Stimulated activated CD8-positive, alpha-beta memory T cell treated with anti-CD3 and anti-CD28 coated beads, Interleukin-4, amount 100 ng/mL, for 1 hour (primary cell): ENCODE measurements at places on chromosomes 2 and 18.
A peak's percentile ranks its signal among the peaks of the same experiment; 100 is the strongest.

- no peak for DNase-seq
Observed at GRCh38 chr2:214264171-214264570, 146.7 kb upstream of the VWC2L start.

- DNase-seq, result no peak
Observed at GRCh38 chr2:61328707-61329251, 142.1 kb downstream of the USP34 start.

DNA sequence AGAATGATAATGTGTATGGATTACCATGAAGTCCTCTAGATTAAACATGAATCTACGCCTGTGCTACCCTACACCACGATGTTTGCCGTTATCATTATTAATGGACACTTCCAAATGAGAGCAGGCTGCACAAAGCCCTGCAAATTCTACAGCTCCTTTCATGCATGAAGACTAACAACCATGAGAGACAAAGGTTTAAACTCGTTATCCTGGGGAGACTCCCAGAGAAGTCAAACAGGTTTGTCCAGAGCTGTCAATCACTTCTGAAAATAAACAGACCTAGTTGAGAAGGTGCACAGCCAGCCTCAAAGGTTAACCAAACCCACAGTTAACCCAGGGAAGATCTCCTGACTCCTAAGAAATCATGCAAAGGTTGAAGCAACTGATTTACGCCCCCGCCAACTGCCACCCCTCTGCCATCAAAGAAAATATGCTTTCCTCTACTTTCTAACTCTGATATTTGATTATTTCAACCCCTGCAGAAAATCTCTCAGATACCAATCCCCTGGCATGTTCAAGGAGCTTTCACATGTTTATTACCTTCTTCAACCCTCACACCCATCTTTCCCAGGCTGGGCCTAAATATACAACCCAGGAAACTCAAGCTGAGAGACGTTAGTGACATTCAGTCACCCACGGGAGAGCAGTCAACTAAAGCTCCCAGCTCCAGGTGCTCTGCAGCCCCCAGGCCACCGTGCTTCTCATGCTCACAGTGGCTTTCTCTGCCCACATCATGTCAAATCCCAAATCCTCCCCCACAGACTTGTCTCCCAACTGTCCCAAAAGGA lies 35.9 kb downstream of the MYO5B start:
- DNase-seq, result no peak

- peak; percentile 62 for DNase-seq
Observed at GRCh38 chr2:218908721-218909619, 28.3 kb downstream of the WNT10A start.

DNA sequence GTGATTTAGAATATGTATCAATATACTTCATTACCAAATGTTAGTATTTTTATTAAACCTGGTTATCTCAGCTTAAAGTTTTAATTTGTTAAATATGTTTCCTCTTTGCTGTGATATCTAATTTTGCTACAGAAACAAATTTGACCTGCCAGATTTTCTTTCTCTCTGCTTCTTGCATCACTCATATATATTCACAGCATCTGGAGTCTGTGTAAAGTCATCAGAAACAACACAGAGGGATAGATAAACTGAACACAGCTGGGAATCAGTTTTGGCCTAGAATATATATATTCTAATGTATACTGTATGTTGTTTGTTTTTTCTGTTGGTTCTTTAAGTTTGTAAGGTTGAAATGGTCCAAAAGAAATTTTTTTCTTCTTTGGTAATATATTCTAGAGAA lies 8.5 kb downstream of the PSMD14 start:
- no peak for DNase-seq

- no peak for DNase-seq
Observed at GRCh38 chr2:33086400-33087015, 139.8 kb downstream of the LTBP1 start.

DNA sequence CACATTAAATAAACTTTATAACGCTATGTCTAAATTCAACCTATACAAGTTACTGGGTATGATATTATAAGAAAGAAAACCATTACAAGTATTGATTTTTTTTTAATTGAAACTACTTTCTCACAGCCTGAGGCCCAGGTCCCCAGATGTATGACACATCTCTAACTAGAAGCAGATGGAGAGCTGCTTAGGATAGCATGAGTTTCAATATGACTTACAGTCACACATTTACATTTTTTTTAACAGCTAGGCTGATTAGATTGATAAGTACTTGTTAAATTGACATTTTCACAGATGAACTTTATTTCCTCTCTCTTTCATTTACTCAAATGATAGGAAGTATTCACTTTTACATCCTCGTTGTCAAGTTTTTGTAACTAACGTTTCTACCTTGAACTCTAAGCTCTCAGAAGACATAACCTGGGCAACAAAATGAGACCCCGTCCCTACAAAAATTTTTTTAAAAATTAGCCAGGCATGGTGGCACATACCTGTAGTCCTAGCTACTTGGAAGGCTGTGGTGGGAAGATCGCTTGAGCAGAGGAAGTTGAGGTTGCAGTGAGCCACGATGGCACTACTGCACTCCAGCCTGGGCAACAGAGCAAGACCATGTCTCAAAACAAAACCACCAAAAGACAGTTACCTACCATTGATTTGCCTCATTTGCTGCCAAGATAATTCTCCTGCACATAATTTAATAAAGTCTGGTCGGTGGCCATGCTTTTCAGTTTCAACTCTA lies 52.4 kb downstream of the STK39 start:
- no peak for DNase-seq

DNA sequence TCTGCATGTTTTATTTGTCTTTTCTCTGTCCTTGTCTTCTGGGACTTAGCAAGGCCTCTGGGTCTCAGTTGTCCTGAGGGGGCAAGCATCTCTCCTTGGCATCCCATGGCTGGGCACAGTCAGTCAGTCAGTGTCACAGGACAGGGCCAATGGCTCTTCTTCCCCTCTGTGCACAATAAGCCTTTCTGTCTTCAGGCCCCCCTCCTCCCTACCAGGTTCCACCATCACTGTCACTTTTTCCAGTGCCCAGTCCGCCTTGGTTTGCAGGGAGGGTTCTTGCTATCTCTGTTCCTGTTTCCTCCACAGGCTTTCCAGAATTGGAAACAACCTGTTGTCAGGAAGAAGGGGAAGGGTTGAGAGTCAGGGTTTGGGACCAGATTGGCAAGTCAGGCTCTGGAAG lies 1.7 kb upstream of the VAMP5 start:
- DNase-seq, result no peak

DNA sequence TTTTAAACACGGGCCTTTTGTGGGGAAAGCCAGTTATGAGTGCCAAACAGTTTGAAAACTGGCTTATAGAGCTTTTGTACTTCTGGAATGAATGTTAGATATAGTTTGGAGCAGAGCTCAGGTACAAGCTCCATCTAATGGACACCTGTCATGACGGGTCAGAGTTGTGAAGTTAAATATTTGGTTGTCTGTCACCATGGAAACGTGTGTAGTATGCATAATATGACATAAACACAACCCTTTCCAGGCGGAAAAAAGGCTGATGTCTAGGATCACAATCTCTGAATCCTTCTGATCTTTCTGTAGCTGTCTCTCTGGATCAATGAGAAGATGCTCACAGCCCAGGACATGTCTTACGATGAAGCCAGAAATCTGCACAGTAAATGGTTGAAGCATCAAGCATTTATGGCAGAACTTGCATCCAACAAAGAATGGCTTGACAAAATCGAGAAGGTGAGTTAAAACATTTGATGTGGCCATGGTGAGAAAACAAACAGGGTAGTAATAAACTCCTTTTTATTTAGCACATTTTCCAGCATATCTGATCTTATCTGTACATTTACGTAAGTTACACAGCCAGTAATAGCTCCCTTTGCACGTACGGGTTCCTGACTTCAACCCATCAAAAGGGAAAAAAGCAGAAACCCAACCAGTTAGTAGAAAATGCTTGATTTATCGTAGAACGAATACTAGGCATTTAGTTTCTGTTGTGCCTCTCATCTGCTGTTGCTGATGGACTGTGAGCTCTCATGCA lies 80.6 kb upstream of the EML6 start:
- no peak for DNase-seq

- no peak for DNase-seq
Observed at GRCh38 chr2:231718799-231719198, 10.5 kb downstream of the PTMA start.

DNA sequence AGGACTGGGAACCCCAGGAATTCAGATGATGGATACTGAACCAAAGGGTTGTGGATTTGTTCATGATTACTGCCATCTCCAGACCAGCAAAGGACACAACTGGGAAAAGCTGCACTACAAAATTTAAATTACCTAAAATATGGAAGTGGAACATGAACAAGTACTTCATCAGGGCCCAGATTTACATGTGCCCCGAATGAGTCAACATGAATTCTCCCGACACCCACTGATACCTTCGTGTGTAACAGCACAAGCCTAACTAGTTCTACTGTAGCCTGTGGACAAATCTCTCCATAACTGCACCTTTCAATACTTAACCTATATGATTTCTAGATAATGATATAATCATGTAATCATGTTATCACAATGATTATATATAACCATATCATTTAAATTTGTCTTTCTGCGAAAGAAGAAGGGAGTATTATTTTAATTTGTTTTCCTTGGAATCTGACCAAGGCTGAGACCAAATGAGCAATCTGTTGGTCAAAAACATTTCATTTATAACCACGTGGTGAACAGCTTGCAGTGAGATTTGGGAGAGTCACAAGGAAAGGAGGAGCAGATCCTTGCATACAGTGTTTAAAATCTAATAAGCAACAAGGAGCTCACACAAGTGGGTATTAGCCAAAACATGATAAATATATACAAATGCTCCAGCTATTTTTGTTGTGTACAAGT lies 70.5 kb downstream of the CACNB4 start:
- DNase-seq, result no peak

GRCh38 chr18:68441241-68441640 lies 273.7 kb downstream of the TMX3 start:
- no peak for DNase-seq

- DNase-seq, result no peak
Observed at GRCh38 chr2:83160571-83160970, 1298.5 kb downstream of the SUCLG1 start.

GRCh38 chr2:223324402-223324801 lies 272.4 kb downstream of the KCNE4 start:
- DNase-seq, result no peak

GRCh38 chr2:231597014-231597611 lies 4.4 kb downstream of the TEX44 start:
- no peak for DNase-seq

GRCh38 chr2:101388232-101388631 lies 929 bp upstream of the CREG2 start:
- no peak for DNase-seq

DNA sequence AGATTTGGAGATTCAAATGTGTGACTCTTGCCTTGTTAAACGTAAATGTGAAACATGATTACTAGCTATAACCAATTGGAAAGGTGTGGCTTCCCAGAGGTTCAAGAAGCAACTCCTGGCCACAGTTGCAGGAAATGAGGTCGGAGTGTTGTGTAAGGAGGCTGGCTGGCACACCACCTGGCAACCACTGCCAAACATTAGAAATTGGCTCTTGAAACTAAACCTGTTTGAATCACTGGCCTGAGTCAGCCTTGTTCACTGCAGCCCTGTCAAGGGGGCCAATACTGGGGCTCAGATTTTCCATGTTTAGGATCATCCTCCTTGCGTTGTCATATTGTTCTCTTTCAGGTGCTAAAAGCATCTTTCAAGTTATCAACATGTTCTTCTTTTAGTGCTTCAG lies 206.3 kb downstream of the ARL6IP6 start:
- no peak for DNase-seq

DNA sequence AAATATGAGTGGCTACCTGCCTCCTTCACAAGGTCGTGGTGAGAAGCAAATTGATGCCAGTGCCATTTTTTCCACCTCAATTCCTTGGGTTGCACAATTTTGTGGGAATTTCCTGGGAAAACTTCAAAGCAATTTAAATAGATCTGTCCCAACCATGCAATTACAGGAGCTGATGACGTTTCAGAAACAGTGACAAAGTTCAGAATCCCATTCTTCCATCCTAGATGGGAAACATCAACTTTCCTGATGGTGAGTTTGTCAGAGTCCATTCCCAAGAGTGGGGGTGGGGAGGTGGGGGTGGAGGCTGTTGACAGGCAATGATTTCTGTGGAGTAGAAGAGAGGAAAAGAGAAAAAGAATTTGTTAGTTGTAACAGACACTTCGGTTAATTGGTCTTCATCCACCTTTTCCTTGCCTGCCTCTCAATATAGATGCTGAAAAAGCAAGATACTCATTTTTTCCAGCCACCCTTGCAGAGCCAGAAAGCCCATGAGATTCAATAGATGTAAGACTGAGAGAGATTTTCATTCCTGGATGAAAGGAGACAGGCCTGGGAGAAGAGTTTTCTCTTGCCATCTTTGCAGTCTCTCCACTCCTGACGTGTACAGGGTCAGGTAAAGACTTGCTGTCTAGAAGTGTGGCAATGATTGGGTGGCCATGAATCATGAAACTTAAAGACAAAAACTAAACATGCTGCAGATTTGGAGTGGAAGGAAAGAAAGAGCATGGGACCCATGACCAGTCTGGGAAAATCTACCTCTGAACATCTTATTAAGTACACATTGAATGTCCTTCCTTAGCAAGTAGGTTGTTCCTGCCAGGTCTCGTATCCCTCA lies 47.3 kb downstream of the SOCS6 start:
- DNase-seq, result no peak

DNA sequence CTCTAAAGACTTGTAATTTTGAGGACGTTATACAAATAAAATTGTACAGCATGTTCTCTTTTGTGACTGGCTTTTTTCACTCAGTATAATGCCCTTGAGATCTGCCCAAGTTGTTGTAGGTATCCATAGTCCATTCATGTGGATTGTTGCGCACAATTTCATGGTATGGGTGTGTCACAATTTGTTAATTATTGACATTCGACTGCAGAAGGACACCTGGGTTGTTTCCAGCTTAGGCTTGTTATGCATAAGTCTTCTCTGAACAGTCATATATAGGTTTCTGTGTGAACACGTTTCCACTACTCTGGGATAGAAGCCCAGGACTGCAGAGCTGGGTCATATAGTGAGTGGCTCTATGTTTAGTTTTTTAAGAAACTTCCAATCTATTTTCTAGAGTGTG lies 800.8 kb upstream of the SALL3 start:
- no peak for DNase-seq

GRCh38 chr2:6909431-6910385 lies 7.5 kb upstream of the RNF144A start:
- no peak for DNase-seq

DNA sequence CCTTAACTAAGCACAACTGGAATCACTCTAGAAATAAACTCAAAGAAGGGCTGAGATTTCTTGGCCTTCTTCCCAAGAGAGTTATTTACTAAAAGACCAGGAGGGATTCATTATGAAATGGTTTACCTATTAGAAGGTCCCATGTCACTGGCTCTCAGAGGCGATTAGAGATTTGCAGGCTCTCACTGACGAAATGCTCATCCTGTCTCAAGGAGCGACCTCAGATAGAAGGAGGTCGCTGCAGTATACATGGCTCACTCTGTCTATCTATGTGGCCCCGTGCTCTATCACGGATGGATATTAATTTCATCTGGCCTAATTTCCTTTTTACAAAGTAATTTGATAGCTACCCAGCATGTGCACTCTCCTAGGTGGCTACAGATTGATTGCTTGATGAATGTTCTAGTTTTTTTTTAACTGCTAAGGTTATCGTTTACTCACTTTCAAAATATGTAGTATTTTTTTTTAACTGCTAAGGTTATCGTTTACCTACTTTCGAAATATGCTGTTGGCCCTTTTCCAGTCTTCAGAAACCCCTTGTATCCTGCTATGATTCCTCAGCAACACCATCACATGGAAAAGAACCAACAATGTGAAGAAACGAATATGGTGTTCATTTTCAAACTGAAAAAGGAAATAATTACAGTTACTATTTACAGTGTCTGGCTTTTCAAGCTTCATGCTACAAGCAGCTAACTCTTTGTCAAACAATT lies 9.1 kb downstream of the SMIM21 start:
- DNase-seq, result no peak

- no peak for DNase-seq
Observed at GRCh38 chr2:181778621-181779201, 98.4 kb upstream of the NEUROD1 start.
